DMS79 (cell line): ENCODE measurements at places on chromosomes 3 and 15.

GRCh38 chr15:40313531-40314398 lies 6.0 kb upstream of the PLCB2 start:
- DNase-seq: peak; percentile 56

DNA sequence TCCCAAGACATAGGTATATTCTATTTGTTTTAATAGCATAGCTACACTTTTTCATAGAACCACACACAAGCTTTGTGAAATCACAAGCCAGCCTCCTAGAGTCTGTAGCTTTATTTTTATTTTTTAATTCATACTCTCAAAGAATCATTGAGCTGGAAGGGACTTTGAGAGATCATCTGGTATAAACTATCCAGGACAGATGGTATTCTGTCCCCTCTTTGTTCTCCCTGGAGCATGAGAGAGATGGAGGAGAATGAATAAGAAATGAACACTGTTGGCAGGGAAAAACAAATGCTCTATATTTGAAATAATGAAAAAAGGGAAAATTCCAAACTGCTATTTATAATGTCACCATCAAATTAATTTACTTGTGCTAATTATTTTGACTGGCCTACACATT lies 338.7 kb upstream of the IL12A start:
- DNase-seq: no peak

GRCh38 chr3:19645093-19645492 lies 288.9 kb downstream of the EFHB start:
- no peak for DNase-seq

- no peak for DNase-seq
These were observed 88.8 kb downstream of the WDR72 start for GRCh38 chr15:53670701-53671100.
